ENCODE measurements at places on chromosomes 11 and 22.
A peak's percentile ranks its signal among the peaks of the same experiment; 100 is the strongest.

- no peak for DNase-seq
Measured at GRCh38 chr22:25281675-25282345, 62.4 kb downstream of the CRYBB2 start.

DNA sequence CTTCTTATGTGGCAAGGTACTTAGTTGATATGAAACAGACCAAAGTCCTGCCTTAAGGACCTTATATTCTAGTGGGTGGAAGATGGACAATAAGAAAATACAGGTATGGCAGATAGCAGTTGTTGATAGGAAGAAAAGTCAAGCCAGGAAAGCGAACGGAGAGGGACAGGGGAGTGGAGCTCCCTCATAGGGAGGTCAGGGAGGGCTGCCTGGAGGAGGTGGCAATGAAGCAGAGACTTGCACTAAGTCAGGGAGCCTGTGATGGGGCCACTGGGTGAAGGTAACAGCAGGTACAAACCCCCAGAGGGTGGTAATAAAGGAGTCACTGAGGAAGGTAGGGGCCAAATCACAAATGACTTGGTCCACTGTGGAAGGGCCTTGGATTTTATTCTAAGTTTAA lies 65.3 kb downstream of the ABTB2 start:
- no peak for DNase-seq

GRCh38 chr11:81579339-81579738 lies 1154.3 kb downstream of the FAM181B start:
- DNase-seq, result no peak

DNA sequence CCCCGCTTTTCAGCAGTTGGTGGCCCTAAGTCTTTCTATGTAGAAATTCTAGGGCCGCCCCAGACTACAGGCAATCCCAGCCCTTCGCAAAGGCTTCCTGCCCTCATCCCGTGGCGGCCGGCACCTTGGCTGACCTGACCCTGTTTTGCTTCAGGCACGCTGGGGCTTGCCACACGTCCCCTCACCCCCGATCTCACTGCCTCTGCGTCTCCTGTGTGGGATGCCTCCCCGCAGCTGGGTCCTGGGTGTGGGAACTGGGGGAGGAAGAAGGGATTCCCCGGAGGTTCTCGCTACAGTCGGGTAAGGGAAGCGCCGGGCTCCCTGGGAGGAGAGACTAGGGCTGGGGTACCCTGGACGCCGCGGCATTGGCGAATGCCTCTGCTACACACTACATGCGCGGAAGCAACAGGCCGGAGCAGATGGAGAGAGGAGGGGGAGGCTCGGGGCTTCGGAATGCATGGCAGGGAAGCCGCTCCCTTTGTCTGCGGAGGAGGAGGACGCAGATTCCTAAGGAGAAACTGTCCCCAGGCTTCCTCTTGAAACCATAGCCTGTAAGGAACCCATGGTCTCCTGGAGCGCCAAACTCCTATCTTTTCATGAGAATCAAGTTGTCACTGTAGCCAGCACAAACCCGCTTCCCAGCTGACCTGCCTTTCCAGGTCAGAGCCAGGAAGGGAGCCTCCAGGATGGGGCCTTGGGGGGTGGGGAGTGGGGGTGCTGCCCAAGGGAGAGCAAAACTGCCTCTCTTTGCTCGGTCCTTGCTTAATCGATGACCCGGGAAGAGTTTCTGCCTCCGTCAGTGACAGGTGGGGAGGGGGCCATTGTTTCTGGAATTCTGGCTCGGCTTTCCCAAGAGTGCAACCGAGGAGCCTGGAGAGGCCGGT lies 1.4 kb downstream of the DTX4 start:
- no peak for DNase-seq

DNA sequence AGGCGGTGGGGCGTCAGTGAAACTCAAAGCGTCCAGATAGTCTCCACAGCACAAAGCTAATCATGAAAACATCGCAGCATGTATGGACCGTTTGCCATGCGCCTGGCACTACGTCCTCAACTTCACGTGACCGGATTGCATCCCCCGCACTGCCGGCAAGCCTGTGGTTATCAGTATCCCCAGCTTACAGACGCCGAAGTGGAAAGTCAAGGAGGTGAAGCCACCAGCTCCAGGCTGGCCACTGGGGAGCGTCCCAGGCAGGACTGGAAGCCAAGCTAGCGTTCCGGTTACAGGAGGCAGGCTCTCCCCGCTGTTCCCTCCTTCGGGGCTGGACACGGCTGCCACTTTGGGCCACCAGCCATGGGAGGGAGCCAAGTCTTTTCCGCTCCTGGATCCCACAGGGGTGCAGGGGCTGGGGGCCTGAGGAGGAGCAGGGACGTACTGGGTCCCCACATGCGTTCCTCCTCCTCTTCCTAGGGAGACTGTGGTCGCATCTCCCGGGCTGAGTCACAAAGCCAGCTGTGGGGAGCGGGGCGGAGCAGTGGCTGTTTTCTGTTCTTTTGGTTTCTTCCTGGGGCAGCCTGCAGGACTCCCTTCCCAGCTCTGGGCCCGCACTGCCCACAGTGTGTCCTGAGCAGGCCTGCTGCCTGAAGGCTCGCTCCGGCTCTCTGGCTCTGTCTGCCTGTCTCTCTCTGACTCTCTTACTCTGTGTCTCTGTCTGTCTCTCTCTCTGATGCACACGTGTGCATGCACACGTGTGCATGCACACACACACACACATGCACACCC lies 4.3 kb upstream of the OSBPL5 start:
- DNase-seq, result no peak

GRCh38 chr11:79708319-79708932 lies 267.6 kb upstream of the TENM4 start:
- peak; percentile 1 for DNase-seq

DNA sequence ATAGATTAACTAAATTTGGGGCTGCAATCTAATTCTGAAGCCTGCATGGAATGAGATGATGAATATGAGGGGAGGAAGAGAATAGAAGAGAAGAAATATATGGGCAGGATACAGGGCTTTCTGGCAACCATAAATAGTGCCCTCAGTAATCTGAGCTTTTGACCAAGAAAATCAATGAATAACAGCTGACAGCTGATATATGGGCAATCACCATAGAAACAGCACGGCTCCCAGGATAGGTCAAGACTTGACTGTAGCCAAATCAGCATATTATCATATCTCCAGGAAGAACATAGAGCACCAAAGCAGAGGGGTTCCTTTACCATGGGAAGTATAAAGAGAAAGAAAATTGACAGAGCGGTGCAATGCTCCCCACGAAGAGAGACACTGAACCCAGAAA lies 643.8 kb upstream of the TENM4 start:
- DNase-seq, result no peak

- no peak for DNase-seq
Measured at GRCh38 chr11:130427581-130428315, 661 bp downstream of the ADAMTS8 start.

- no peak for DNase-seq
Measured at GRCh38 chr22:17349172-17349571, 20.1 kb upstream of the CECR2 start.

GRCh38 chr11:120859552-120860295 lies 164.2 kb upstream of the TBCEL start:
- DNase-seq, result no peak

- no peak for DNase-seq
Measured at GRCh38 chr11:104105155-104105554, 58.8 kb downstream of the PDGFD start.

GRCh38 chr22:36145881-36146280 lies 14.7 kb downstream of the APOL3 start:
- DNase-seq, result no peak

DNA sequence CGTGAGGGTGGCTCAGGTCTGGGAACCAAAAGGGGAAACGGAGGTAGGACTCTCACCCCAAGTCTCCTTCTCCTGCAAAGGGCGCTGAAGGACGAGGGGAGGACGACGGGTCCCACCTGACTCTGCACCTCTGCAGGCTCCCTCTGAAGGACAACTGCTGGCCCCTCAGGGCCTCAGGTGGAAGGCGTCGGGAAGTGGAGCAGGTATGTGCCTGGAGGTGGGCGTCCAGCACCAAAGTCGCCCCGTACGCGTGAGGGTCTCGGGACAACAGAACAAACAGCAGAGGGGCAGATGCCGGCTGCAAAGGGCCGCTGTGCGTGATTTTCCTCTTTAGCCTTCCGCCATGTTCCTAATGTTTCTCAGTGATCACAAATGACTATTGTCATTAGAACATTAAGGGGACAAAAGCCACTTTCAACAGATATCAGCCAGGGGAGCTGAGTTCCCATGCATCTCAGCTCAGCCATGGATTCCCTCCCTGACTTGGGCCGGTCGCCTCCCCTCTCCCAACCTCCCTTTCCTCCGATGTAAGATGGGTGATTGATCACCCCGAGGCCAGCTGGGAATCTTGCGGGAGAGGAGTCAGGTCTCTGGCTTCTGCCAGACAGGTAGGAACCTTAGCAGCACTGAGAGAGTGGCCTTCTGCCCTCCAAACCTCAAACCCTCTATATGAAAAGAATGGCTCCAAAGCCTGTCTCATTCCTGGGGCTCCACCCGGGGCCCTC lies 836 bp downstream of the SLC16A8 start:
- no peak for DNase-seq

DNA sequence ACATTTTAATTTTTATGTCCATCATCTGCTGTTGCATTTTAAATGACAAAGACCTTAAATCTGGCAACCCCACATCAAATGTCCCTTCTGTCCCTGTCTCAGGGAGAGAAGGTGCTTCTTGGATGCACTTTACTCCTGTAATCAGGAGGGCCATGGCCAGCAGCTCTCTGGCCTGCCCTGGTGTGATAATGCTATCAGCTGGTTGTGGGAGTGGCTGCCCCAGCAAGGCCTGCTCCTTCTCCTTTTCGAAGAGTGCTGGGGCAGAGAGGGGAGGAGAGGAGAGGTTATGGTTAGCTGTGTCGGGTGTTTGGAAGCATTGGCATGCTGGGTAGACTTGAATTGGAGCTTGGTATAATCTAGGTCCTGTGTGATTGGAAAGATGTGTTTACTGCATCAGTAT lies 12.8 kb downstream of the TNRC6B start:
- DNase-seq, result no peak

DNA sequence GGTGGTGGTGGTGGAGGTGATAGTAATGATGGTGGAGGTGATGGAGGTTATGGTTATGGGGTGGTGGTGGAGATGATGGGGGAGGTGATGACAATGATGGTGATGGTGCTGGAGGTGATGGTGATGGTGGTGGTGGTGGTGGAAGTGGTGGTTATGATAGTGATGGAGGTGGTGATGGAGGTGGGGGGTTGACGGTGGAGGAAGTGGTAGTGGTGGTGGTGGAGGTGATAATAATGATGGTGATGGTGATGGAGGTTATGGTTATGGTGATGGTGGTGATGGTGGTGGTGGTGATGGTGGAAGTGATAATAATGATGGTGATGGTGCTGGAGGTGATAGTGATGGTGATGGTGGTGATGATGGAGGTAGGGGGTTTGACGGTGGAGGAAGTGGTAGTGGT lies 16.9 kb upstream of the WNT7B start:
- no peak for DNase-seq

GRCh38 chr11:12639388-12639787 lies 34.8 kb upstream of the TEAD1 start:
- no peak for DNase-seq

DNA sequence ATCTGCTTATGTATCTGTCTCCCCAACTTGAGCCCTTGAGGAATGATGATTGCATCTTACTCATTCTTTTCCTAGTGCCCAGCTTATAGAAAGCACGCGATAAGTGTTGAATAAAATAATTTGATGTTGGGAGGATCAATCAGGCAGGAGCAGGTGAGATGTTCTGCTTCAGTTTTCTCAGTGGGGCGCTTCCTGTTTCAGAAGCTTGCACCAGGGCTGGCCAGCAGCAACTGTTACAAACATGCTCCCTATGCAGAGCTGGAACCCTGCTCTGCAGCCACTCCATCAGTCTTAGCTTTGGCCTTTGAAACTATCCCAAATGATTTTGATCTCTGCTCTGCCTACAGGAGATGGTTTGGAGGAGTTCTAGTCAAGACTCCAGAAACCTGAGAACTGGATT lies 3.9 kb downstream of the ENDOD1 start:
- DNase-seq, result no peak

- peak; percentile 8 for DNase-seq
Measured at GRCh38 chr11:111531687-111532364, 8.7 kb upstream of the LAYN start.

DNA sequence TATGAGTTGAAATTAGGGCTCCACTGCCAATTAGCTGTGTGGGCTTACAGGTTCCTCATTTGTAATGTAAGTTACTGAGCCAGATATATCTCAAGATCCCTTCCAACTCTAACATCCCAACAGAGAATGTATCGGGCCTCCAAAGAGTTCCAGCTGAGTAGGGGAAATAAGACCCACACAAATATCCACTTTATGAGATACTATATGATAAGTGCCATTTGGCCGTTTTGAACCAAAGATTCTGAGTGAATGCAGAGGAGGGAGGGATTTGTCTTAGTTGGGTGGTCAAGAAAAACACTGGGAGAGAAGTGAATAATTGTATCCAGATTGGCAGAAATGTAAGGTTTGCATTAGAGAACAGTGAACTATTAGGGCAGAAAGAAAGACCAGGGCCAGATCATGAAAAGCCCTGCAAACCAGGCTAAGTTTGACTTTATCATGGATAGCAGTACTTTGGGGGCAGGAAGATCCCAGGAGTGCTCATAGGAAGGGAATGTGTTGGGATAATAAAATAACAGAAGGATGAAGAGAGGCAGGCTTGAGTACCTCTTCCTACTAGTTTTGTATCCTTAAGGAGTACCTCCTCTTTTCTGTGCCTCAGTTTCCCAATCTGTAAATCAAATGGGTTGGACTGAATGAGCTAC lies 63.9 kb downstream of the RPL27A start:
- DNase-seq, result no peak
